CD4-positive, alpha-beta T cell (primary cell): ENCODE measurements at places on chromosomes 6 and 20.

- no peaks in the 10 kb centered on the region for H3K4me1 ChIP-seq
- no peak for DNase-seq
- no peak overlapping the region for H3K4me3 ChIP-seq
- H3K27me3 ChIP-seq = no peaks in the 10 kb centered on the region
- no peak overlapping the region for H3K27ac ChIP-seq
Measured at GRCh38 chr6:20952699-20953474, 418.6 kb downstream of the CDKAL1 start.

DNA sequence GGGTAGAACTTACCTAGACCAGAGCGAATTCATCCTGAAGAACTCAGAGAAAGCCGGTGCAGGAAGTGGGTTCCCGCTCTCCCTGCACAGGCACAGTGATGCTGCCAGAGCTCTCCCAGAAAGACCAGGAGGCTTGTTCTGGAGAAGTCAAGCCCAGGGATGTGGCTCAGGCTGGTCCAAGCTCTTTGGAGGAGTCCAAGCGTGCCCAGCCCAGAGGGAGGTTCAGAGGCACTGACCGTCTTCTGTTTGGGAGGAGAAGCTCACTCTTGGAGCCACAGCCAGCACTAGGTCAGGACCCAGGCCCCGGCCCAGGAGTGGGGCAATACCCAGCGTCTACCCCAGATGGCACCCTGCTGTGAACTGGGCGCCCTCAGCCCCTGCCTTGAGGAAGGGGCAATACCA, 1.5 kb upstream of the PMEPA1 start:
- H3K27ac ChIP-seq = no peak overlapping the region
- no peaks in the 10 kb centered on the region for H3K36me3 ChIP-seq
- peak overlapping the region; percentile 87 for H3K4me3 ChIP-seq
- no peak for DNase-seq

DNA sequence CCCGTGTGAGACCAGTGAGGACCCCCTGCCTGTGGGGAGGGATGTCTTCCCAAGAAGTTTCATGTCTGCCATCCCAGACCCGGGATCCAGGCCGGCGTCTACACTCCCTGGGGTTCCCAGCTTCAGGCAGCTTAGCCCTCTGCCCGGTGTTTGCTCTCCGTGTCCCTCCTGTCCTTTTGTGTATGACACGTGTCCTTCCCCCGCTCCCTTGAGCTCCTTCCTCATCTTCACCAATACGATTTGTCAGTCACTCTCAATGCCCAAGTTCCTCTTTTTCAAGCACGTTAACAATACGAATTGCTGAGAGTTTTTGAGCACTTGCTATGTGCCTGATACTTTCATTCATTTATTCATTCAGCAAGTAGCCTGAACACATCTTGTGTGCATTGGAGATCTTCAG, 115.6 kb upstream of the PTPN1 start:
- H3K27ac ChIP-seq = no peak overlapping the region
- DNase-seq = no peak
- H3K4me1 ChIP-seq = peaks cover 6% of the 10 kb centered on the region
- no peak overlapping the region for H3K4me3 ChIP-seq
- no peaks in the 10 kb centered on the region for H3K36me3 ChIP-seq

DNA sequence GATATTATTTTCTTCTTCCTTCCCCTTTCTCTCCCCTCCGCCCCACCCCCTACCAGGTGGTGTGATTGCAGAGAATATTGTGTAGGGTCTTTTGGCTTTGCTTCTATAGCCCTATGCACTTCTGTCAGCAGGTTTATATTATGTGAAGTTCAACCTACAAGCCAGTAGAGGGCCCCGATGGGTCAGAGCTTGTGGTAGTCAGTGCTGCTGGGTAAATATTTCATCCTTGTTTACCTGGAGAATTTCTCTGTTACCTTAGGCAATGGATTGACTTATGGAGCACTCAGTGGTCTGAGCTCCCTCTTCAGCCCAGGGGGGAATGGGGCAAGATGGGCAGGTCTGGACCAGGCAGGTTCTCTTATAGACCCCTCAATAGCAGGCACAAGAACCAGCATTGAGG, 720.9 kb downstream of the GRIK2 start:
- no peak overlapping the region for H3K27ac ChIP-seq
- no peaks in the 10 kb centered on the region for H3K27me3 ChIP-seq
- no peak overlapping the region for H3K4me3 ChIP-seq
- no peaks in the 10 kb centered on the region for H3K36me3 ChIP-seq
- H3K4me1 ChIP-seq = no peaks in the 10 kb centered on the region

DNA sequence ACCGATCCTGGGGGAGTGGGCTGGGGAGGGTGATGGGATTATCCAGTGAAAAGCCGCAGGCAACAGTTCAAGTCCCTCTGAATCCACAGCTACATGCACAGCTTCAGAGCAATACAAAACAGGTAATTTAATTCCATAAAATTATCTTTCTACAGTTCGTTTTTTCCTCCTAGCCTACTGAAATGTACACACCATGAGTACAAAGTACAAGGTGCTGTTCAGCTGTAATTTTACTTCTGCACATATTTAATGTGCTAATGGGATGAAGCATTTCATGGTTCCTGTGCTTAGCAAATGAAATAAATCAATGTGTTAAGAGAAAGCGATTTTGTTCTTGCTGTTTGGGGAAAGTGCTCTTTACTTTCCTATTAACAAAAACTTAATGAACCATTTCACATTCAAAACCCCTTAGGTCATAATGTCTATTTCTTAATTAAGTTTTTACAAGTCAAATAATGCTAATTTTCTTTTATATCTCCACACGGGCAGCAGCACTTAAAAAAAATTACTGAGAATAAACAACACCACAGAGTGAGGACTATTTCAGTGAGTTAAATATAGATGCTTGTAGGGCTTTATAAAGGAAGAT, 71.8 kb downstream of the INSM1 start:
- H3K27me3 ChIP-seq = no peaks in the 10 kb centered on the region
- no peak overlapping the region for H3K27ac ChIP-seq
- no peaks in the 10 kb centered on the region for H3K36me3 ChIP-seq
- no peak for DNase-seq
- H3K4me3 ChIP-seq = no peak overlapping the region

GRCh38 chr6:151413372-151414145, 22.2 kb upstream of the ZBTB2 start:
- H3K27ac ChIP-seq = no peak overlapping the region
- no peak overlapping the region for H3K4me3 ChIP-seq
- DNase-seq = peak; percentile 89
- H3K27me3 ChIP-seq = no peaks in the 10 kb centered on the region
- peaks cover 22% of the 10 kb centered on the region for H3K36me3 ChIP-seq
- H3K4me1 ChIP-seq = peaks cover 15% of the 10 kb centered on the region

DNA sequence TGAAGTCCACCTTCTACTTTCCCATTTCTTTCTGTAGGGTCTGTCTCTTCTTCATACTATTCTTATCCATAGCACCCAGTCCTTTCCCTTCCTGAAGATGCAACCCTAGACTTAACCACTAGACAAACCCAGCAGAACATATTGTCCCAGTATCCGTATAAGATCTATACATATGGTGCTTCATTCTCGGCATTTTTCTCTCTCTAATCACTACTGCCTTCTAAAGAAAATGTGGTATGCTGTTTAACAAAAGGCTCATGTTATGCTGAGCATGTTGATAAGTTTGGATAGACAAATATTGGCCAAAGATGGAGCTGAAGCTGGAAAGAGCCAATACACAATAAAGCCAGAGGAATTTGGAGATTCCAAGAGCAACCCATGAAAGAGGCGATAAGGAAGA, 212.6 kb downstream of the MAFB start:
- no peaks in the 10 kb centered on the region for H3K27me3 ChIP-seq
- no peaks in the 10 kb centered on the region for H3K4me1 ChIP-seq
- no peak overlapping the region for H3K27ac ChIP-seq
- no peak for DNase-seq
- H3K4me3 ChIP-seq = no peak overlapping the region

GRCh38 chr20:46756419-46756818, 47.0 kb downstream of the SLC2A10 start:
- no peak for DNase-seq
- H3K27me3 ChIP-seq = no peaks in the 10 kb centered on the region
- no peaks in the 10 kb centered on the region for H3K36me3 ChIP-seq
- no peak overlapping the region for H3K4me3 ChIP-seq
- peaks cover 9% of the 10 kb centered on the region for H3K4me1 ChIP-seq
- no peak overlapping the region for H3K27ac ChIP-seq

GRCh38 chr6:79250107-79250514, 15.6 kb upstream of the HMGN3 start:
- no peaks in the 10 kb centered on the region for H3K27me3 ChIP-seq
- H3K4me3 ChIP-seq = no peak overlapping the region
- H3K4me1 ChIP-seq = no peaks in the 10 kb centered on the region
- no peak overlapping the region for H3K27ac ChIP-seq

DNA sequence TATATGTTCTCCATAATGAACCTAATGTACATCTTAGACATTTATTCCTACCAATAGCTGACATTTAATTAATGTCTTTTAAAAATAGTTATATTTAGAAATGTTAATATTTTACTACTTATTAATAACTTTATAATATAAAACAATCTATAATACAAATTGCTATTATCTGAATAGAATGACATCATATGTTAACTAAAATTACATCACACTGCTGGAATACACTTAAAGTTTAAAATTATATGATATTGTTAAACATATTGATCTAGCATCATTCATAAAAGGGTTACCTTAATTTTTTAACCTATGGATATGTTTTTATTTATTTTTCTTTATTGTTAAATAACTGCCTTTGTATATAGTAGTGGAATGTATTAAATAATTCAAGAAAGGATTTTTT, 660.2 kb upstream of the ADGRB3 start:
- DNase-seq = no peak
- H3K4me3 ChIP-seq = no peak overlapping the region
- no peaks in the 10 kb centered on the region for H3K4me1 ChIP-seq
- H3K27ac ChIP-seq = no peak overlapping the region
- no peaks in the 10 kb centered on the region for H3K27me3 ChIP-seq

DNA sequence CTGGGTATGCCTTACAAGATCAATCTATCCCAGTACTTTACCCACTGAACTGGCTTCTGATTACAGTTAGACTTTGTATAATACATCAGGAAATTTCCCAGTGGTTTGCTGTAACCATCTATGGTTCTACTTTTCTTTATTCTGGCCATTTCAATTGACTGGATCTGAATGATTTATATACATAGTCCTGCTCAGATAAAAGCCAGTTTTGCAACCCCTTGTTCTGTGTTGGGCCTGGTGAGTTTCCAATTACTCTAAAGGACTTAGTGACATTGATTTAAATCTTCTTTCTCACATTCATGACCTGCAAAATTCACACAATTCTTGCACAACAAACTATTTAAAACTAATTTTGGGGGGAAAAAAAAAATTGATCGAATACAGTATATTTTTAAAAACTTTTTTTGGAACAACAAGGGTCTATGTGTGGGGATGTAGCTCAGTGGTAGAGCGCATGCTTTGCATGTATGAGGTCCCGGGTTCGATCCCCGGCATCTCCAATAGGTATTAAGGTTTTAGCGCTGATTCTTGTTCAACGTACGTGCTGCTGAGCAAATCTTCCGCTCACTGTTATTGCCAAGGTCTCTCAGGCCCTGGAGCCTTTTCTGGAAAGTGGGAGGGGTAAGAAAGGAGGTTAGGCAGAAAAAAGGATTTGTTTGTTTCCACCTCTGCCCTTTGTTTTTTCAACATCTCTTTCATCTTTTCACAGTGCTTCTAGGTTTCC, 117.5 kb downstream of the GPX5 start:
- DNase-seq = no peak
- peaks cover 40% of the 10 kb centered on the region for H3K27me3 ChIP-seq
- no peaks in the 10 kb centered on the region for H3K36me3 ChIP-seq
- H3K4me3 ChIP-seq = no peak overlapping the region
- peaks cover 3% of the 10 kb centered on the region for H3K4me1 ChIP-seq

- H3K27ac ChIP-seq = no peak overlapping the region
- DNase-seq = no peak
- H3K27me3 ChIP-seq = no peaks in the 10 kb centered on the region
Measured at GRCh38 chr6:24455061-24455460, 34.3 kb downstream of the GPLD1 start.

DNA sequence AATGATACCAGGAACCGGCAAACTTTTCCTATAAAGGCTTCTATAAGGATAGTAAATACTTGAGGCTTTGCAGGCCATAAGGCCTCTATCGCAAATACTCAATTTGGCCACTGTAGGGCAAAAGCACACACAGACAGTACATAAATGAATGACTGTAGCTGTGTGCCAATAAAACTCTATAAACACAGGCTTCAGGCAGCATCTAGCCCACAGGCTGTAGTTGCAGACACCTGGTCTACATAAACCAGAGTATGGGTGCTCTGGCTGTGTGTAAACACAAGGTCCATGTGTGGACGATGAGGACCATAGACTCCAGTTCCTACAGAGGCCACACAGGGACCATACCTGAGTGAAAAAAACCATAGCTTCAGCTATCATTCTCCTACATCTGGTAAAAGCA, 52.2 kb downstream of the ZMYND8 start:
- DNase-seq = no peak
- no peak overlapping the region for H3K27ac ChIP-seq
- peaks cover 71% of the 10 kb centered on the region for H3K36me3 ChIP-seq
- H3K4me1 ChIP-seq = peaks cover 5% of the 10 kb centered on the region

DNA sequence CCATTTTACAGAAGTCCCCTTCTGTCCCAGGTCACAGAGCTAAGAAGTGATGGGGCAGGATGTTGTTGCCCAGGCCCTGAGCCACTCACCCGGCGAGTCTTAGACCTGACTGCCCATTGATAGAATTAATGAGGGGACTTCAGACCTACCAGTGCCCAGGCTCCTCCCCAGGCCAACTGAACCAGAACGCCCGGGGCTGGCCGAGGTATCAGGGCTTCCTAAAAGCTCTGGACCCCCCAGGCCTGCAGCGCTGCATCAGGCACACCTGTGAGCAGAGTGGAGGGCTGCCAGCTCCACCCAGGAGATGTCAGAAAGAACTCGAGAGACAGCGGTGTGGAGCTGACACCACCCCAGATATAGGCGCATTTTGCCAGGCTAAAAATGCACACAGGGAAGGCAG, 3.5 kb downstream of the GPR31 start:
- no peak for DNase-seq
- no peak overlapping the region for H3K27ac ChIP-seq
- H3K4me3 ChIP-seq = no peak overlapping the region
- H3K27me3 ChIP-seq = no peaks in the 10 kb centered on the region

DNA sequence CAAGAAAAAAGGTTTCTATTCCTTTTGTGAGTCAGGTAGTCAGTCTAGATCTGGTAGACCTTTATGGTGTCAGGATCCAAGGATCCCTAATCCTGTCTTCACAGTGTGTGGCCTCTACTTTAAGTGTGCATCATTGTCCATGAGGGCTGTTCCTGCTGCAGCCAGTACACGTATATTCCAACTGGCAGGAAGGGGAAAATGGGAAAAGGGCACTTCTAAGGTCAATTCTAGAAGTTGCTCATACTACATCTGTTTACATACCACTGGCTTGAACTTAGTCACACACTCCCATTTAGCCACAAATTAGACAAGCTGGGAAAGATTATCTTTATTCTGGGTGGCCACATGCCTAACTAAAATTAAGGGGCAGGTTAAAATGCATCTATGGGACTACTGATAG, 9.7 kb upstream of the MMS22L start:
- H3K4me1 ChIP-seq = no peaks in the 10 kb centered on the region
- H3K4me3 ChIP-seq = no peak overlapping the region
- no peak for DNase-seq
- no peaks in the 10 kb centered on the region for H3K36me3 ChIP-seq
- H3K27me3 ChIP-seq = no peaks in the 10 kb centered on the region
